ENCODE measurements at places on chromosomes 13 and 19.
A peak's percentile ranks its signal among the peaks of the same experiment; 100 is the strongest.

- DNase-seq: no peak
Measured at GRCh38 chr13:45200701-45201232, at the start of gene KCTD4. TSS of gene KCTD4 (minus strand) at chr13:45201045. CDS start at chr13:45194567, 6,478 bp downstream.

GRCh38 chr19:46731584-46731983 is 14.3 kb upstream of the FKRP start:
- DNase-seq: no peak

- DNase-seq: no peak
Measured at GRCh38 chr13:60604058-60604457, 207.0 kb downstream of the TDRD3 start.

- no peak for DNase-seq
Measured at GRCh38 chr19:55225415-55225958, 3.1 kb downstream of the TMEM86B start.

- DNase-seq: no peak
Measured at GRCh38 chr13:35630551-35631275, 154.2 kb upstream of the MAB21L1 start.

DNA sequence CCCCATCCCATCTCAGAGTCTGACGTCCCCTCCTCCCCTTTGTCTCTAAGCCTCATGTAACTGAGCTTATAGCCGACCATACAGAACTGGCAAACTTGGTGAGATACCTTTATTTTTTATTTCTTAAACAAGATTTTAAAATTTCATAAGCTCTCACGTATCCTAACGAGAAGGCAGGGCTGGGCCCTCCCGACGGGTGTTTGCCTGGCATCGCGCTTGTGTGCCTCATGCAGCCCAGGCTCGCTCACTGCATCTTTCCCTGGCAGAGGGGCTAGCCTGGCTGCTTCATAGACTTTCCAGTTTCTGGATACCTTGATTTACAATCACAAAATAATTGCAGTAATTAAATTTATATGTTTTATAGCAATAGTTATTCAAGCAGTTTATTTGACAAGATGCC is 69.0 kb downstream of the GGACT start:
- no peak for DNase-seq

GRCh38 chr19:40378509-40378908 is 11.5 kb downstream of the HIPK4 start:
- DNase-seq: no peak

DNA sequence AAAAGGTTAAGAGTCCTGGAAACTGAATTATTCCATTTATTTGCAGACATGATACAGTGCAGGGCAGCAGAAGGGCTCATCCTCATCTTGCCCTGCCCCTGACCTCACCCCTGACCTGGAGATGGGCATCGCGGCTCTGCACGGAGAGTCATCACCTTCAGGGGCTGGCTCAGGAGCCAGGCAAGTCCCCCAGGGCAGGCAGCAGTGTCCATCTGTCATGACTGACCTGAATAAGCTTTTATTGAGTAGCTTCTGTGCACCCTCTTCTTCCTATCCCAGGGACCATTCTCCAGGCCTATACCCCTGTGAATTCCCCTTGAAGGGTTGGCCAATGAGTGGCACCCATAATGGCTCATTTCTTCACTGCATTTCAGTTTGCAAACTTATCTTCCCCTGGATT is 484.2 kb downstream of the ZNF536 start:
- no peak for DNase-seq

- peak; percentile 53 for DNase-seq
Measured at GRCh38 chr19:37594982-37595382, 306 bp downstream of the ZNF540 start.

DNA sequence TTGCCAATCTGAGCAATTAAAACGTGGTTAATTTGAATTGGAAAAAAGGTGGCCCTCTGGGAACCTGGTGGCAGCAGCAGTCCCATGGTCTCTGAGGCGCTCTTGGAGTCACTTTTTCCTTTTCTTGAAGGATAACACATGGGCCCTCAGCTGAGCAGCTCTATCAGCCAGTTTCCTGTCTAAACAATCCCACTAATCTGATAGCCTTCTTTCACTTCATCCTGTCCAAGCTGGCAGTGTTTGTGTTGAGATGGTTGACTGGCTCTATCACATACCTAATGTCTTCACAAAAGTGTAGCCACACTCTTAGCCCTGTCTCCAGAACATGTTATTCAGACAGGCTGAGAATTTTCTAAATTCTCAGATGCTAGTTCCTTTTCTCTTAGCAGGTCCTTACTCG is 10.7 kb downstream of the MZT1 start:
- no peak for DNase-seq

DNA sequence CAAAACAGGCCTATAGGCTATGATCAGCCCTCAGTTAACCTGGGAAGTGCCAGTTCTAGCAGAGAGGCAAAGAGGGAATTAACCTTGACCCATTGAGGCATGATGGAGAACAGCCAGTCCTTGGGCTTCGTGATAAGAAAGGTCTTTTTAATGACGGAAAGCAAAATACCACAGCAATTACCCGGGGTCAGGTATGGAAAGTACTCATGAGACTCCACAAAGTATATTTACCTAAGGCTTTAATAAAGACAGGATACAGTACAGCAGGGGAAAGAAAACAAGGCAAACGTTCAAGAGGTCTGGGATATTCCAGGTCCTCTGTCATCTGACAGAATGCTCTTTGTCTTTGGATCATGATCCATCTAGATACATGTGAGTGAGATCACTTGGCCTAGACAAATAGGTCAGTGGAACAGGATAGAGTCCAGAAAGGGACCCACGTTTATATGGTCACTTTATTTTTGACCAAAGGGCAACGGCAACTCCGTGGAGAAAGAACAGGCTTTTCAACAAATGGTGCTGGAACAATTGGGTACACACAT is 52.2 kb downstream of the WDFY2 start:
- DNase-seq: no peak

DNA sequence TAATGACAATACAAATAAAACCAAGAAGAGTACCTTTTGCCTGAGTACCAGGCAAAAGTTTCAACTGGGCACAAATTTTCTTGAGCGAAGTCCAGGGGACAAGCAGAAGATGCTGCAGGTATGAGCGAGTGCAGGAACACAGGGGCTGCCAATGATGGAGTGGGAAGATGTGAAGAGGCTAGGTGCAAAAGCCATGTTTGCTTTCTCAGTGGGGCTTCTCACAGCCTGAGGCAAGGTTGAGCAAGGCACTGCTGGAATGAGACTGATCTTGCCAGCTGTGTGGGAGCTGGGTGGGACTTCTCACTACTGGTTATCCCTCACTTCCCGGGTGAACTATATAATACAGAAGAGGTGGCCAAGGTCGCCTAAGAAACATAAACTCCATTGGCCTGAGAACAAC is 1200.7 kb downstream of the SLITRK1 start:
- no peak for DNase-seq

- no peak for DNase-seq
Measured at GRCh38 chr13:43799191-43799590, 12.4 kb upstream of the ENOX1 start.

GRCh38 chr19:39139305-39139874 is 13.8 kb downstream of the PAK4 start:
- no peak for DNase-seq

- DNase-seq: no peak
Measured at GRCh38 chr19:47389150-47389556, 30.2 kb downstream of the MEIS3 start.

DNA sequence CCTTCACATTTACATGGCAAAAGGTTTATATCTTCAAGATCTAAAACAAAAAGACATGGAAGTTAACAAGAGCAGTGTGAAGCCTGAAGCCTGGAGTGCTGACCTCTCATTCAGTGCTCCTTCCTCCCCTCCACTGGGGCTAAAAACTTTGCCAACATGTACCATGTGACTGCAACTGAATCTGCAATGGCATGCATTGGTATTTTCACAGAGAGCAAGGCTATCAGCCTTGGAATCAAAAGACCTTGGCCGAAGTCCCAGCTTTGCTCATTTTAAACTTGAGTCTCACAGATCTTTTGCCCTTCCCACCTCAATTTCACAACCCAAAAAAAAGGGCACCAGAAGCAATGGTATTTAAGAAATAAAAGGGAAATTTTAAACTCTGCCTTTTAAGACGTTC is 325.1 kb downstream of the DCT start:
- DNase-seq: no peak

GRCh38 chr19:13823901-13824300 is 28.7 kb downstream of the ZSWIM4 start:
- DNase-seq: no peak

- no peak for DNase-seq
Measured at GRCh38 chr13:47437406-47437805, 540.6 kb upstream of the HTR2A start.

GRCh38 chr13:48775285-48775684 is 121.6 kb downstream of the CYSLTR2 start:
- no peak for DNase-seq

DNA sequence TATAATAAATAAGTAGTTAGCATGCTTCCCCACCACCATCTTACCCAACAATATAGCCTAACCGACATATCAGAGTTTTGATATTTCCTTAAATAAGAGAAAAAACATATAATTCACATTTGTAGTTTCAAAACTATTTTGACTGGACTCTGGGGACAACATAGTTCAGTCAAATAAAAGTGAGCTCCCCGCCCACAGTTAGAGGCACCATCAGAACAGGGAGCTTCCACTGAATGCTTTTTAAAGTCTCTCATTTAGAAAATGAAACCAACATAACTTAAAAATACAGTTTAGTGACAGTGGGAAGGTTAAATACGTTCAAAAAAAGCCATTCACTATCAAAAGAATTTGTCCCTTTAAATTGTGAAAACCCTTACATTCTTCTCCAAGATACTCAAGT is 92.8 kb downstream of the EPSTI1 start:
- DNase-seq: no peak

DNA sequence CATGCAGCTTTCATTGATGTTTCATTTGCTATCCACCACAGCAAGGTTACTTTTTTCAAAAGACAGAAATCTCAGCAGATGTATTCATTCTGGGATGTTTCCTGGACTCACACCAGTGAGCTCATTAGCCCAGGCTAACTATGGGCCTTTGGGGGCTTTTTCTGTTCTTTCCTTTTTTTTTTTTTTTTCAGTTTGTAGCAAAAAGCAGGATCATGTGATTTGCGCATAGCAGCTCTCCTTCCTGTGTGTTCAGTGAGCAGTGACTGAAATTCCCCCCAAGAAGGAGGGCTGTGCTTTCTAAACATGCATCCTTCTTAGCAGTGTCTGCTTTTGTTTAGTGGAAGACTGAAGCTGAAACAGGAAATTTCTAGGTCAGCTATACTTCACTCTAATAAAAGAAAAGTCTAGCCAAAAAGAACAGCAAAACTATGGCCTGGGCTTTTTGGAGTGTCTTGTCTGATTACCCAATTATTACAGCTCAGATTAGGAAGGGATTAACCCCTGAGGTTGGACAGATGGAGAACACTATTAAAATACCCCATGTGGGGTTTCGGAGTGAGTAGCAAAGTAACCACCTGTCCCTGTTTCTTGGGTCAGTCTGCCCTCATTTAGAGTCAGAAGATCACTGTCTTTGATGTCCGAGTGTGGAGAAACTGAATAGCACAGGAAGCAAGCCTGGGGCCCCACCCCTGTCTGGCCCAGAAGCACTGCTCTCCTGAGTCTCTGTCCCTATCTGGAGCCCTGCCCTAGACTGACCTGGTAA is 8.9 kb upstream of the AMER2 start:
- DNase-seq: no peak

GRCh38 chr13:31012655-31013024 is 80.2 kb downstream of the TEX26 start:
- no peak for DNase-seq

DNA sequence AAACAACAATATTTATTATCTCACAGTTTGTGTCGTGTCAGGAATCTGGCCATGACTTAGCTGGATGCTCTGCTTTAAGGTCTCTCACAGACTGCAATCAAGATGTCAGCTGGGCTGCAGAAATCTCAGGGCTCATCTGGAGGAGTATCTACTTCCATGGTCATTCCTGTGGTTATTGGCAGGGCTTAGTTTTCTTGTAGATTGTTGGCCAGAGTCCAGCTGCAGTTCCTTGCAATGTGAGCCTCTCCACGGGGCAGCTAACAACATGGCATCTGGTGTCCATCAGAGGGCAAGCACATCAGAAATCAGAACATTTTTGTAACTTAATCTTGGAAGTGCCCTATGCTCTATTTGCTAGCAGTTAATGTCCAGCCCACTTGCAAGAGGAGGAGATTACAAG is 45.7 kb upstream of the TDRD3 start:
- DNase-seq: no peak

- no peak for DNase-seq
Measured at GRCh38 chr19:21587117-21587461, 81.7 kb downstream of the ZNF429 start.

- no peak for DNase-seq
Measured at GRCh38 chr13:52706081-52706480, 33.5 kb downstream of the CNMD start.

DNA sequence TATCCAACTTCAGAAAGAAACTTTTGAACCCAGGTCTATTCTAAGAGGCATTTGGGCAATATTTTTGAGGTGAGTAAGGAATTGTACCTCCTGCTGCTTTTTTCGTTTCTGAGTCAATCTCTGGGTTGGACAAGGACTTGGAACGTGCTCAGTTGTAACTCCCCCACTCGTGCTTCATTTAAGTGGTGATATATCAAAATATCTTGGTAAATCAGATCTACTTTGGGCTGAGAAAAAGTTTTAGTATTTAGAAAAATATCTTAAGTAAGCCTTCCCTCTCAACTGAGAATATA is 728.9 kb downstream of the EFNB2 start:
- no peak for DNase-seq

DNA sequence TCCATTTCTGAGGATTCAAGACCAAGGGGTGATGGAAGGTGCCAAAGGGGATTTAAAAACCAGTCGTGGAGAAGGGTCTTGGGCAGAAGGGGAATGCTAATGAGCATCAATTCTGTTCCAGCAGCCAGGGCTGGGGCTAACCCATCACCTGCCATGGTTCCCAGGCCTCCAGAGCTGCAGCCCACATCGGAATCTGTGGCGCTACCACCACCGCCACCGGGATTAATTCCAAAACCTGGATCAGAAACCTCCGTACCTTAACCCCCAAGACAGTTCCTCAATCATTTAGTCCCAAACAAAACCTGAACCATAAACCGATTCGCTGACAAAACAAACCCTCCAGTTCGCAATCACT is 583 bp downstream of the ZNF615 start:
- DNase-seq: no peak

DNA sequence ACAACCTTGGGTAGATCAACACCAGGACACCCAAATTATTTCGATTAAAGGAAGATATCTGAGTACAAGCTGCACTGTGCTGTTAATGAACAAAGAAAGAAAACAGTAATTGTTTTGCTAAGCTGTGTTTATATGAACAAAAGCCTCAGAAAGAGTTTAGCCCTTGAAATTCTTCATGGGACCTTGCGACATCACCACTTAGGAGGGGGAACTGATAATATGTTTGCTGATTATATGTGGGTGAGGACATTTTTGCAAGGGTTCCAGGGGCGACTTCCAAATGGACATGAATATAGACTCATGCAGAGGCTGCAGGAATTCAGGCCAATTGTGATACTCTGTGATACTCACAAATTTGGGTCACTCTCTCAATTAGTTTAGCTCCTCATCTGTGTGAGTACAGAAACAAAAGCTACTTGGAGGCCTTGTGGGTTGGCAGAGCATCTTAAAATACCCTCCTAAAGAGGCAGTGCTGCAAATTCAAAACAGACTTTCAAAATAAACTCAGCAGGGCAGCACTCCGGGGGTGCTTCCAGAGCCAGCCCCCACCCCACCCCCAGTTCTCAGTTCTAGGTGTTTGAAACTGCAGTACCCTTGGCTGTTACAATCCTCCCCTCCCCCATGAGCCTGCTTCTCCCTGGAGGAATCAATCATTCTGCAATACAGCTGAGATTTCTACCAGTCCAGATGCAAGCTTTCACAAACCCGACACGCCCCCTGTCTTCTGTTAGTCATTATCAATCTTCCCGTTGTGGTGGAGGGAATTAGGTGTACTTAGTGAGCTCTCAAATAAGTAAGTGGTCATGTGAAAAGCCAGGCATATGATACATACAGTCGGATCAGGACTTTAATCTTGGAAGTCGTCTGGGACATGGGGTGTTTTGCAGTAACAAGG is 97.0 kb upstream of the MBNL2 start:
- DNase-seq: no peak
